Stromal cell of bone marrow (primary cell): ENCODE measurements at places on chromosomes 11 and 22.
A peak's percentile ranks its signal among the peaks of the same experiment; 100 is the strongest.

DNA sequence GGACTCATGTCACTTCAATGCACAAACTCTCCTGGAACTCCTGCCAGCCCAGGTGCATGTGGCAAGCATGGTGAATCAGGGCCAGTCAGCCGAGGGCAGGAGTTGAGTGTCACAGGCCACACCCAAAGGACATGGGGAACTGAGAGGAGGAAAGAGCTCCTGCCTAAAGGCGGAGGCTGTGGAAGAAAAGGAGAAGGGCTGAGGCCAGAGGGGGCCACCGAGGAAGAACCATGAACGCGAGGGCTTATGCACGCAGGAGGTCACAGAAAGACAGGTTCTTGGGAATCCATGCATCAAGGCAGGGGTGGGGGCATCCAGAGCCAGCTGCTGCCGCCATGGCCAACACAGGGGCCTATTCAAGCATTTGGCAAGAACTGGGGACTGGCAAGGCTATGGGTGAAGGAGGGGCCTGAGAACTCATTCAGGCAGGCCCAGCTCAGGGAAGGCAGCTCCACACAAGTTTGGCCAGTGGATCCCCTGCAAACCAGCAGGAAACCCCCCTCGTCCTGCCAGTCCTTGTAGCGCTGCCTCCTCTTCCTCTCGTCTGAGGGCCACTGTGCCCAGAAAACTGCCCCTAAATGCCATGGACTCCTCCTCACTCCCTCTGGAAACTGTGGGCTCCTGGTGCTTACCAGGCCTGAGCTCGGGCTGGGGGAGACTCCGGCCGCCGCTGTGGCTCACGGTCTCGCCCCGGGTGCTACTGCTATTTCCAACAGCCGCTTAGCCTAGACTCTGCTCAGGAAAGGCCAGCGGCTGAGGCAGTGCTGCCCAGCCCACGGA is 15.4 kb downstream of the PPM1F start:
- DNase-seq: no peak

GRCh38 chr11:60970369-60970774 is 1.1 kb upstream of the CD6 start:
- no peak for DNase-seq

DNA sequence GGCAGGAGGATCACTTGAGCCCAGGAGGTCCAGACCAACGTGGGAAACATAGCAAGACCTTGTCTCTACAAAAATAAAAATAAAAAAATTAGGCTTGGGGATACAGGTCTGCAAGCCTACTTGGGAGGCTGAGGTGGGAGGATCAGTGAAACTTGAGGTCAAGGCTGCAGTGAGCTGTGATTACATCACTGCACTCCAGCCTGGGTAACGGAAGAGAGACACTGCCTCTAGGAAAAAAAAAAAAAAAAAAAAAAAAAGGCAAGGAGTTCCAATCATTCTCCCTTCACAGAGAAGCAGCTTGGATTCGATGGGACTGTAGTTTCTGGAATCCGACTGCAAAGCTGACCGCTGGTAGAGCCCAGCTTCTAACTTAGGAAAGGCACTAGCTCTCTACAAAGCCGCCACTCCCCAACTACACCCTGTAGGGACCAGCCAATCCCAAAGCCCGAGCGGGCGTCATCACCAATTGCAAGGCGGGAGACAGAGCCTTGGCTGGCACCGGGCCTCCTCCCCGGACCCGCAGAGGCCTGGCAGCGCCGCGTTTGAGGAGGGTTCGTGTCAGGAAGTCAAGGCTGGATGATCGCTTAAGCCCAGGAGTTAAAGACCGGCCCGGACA is 716 bp upstream of the DDB2 start:
- DNase-seq: peak; percentile 89

GRCh38 chr11:640021-640706 is 3.1 kb downstream of the DRD4 start:
- no peak for DNase-seq

GRCh38 chr22:45291931-45292290 is 7.2 kb downstream of the UPK3A start:
- DNase-seq: no peak

DNA sequence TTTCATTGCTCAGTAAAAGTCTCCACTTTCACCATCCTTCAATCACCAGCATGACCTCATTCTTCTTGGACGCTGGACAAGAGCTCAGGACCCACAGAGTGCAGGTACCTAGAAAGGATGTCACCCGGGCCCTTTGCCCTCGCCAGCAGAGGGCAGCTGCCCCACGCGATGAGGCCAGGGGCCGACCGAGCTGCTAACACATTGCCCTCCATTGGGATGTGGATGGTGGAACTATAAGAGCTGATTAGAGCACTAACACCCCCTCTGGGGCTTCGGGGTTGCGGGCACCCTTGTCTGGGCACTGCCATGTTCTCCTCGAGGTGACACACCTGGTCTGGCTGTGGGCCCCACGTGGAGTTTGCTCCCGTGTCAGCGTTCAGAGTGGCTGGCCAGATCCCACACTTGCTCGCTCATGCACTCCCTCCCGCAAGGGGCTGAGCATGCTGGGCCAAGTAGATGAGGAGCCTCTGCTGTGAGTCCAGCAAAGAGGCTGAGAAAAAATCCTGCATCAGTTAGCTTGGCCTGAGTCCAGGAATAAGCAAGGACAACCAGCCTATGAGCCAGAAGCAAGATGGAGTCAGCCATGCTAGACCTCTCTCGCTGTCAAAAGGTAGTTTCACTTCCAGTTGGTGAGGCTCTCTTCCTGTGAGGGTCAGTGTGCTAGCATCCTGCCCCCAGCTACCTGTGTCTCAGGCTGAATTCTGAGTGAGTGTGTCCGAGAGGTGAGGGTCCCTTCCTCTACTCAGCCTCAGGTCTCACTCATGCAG is 9.8 kb downstream of the KRTAP5-6 start:
- no peak for DNase-seq

GRCh38 chr11:50412832-50413231 is 380.2 kb downstream of the OR4C45 start:
- no peak for DNase-seq

DNA sequence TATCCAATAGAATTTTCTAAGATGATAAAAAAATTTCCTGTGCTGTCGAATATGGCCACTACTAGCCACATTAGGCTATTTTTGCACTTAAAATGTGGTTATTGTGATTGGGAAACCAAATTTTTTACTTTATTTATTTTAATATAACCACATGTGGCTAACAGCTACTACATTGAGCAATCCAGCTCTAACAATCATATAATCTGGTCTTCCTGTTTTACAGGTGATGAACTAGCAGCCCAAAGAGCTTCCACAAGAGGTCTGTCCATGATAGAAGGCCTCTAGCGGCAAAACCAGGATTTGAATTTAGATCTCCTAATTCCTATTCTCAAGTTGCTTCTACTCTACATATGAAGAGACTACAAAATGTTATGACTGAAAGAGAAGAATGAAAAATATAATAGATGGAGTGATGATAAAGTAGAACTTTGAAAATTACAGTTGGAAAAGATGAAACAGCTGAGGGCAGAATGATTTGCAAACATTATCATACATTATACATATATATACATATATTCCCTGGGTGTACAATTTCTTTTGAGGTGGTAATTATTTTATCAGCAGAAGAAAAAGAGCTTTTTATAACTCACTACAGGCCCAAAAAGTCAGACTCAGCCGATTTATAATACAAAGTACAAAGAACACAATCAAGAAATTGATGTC is 363.5 kb upstream of the PITPNB start:
- peak; percentile 28 for DNase-seq
